ENCODE measurements at places on chromosomes 2 and 18. TPM values are rescaled to one million over a fixed set of nuclear protein-coding genes. Genes with fewer than 3 reads are reported as not detected.

The ARHGAP28 gene
- 0.23 TPM for polyA plus RNA-seq

The ZNF396 gene
- polyA plus RNA-seq: 2.5 TPM

The DNAH7 gene
- 0.57 TPM for polyA plus RNA-seq

The CNDP1 gene
- polyA plus RNA-seq: not detected

The PDE11A gene
- not detected for polyA plus RNA-seq

The ITPRIPL1 gene
- polyA plus RNA-seq: not detected

The GULP1 gene
- polyA plus RNA-seq: 12.9 TPM

The C2orf80 gene
- polyA plus RNA-seq: not detected

The LRRTM4 gene
- polyA plus RNA-seq: 0.17 TPM

The CACNB4 gene
- 0.23 TPM for polyA plus RNA-seq

The SIGLEC15 gene
- polyA plus RNA-seq: 0.09 TPM

The SLC9A4 gene
- polyA plus RNA-seq: not detected

The ACADL gene
- polyA plus RNA-seq: 0.60 TPM

The ERMN gene
- not detected for polyA plus RNA-seq

The IL37 gene
- polyA plus RNA-seq: not detected

The MC5R gene
- polyA plus RNA-seq: not detected

The RESP18 gene
- not detected for polyA plus RNA-seq

The CNTNAP5 gene
- not detected for polyA plus RNA-seq

The SNTG2 gene
- polyA plus RNA-seq: 0.66 TPM

The SMPD4 gene
- 42.7 TPM for polyA plus RNA-seq

The SH3RF3 gene
- 3.4 TPM for polyA plus RNA-seq

All from sigmoid colon (tissue), 7 donors.